ENCODE measurements at places on chromosomes 13 and 19.

- no peak for DNase-seq
Measured at GRCh38 chr13:20894245-20894644, 8.3 kb downstream of the XPO4 start.

GRCh38 chr13:20428666-20429644, 96.7 kb downstream of the CRYL1 start:
- peak; percentile 44 for DNase-seq

DNA sequence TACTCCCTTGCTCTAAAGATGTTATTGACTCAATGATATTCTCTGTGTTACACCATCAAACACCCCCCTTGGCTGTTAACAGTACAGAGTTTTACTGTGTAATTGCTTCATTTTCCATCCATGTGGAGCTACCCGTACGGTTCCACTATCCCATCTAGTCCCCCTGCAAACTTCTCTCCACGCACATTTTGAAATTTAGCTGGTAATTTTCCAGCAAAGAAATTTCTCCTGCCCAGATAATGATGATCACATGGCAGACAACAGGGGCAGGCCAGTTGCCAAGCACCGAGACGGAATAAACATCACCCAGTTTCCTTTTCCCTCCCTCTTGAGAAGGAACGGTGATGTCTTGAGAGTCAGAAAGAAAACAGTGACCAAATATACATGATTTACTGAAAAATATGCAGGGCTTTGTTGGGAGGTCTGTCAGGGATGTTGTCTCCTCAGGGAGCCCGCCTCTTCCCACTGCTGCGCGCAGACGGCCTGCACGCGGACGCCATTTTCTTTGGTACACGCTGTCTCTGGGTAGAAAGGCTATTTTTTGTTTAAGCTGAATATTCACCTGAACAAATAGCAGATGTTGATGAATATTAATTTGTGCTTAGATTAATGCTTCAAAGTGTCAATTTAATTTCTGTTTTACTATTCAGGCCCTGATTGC, 109.9 kb downstream of the OLFM4 start:
- no peak for DNase-seq

DNA sequence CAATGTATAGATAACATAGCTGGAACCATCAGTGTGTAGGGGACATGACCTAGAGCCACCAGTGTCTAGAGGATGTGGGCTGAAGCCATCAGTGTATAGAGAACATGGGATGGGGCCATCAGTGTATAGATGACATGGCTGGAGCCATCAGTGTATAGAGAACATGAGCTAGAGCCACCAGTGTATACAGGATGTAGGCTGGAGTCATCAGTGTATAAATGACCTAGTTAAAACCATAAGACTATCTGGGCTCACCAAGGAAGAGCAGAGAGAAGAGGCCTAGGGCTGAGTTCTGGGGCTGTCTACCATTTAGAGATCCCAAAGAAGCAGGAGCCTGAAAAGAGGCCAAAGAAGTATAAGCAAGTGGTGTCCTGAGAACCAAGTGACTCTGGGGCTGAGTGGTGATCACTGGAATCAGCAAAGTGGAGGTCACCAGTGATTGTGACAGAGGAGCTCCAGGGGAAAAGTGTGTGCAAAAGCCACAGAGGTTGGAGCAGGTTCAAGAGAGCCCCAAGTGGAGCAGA, 41.0 kb downstream of the RFX2 start:
- no peak for DNase-seq

GRCh38 chr13:30734439-30734838, 904 bp upstream of the ALOX5AP start:
- DNase-seq: no peak

GRCh38 chr13:100648354-100648753, 26.2 kb downstream of the TMTC4 start:
- DNase-seq: no peak

- peak; percentile 42 for DNase-seq
Measured at GRCh38 chr19:37303591-37304171, 67.2 kb upstream of the ZNF527 start.
